H4 (cell line): ENCODE measurements at places on chromosomes 11 and 22.

DNA sequence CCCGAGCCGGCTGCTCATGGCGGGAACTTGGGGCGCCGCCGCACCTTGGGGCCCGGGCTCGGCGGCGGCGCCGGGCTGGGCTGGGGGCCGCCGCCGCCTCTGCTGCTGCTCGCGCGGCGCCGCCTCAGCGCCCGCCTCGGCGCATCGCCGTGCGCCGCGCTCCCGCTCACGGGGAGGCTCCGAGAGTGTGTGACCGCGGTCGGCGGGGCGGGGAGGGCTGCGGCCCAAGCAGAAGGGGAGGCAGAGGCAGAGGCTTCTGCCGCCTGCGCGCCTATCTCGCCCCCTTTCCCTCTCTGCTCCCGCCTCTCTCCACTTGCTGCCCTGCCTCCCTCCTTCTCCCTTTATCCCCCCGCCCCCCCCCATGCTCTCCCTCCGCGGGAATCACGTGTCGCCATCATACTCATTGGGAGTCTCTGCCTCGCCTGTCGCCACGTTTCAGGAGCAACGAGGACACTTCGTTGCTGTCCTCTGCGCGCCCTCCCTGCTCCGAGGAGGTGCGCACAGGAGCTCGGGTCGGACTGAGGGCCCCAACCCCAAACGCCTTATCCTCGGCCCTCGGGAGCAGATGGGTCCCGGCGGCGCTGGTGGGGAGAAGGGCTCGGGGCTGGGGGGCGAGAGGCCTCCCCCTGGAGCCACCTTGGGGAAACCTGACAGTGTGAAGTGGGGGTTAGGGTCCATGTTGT is at the start of gene GUCY1A2:
Gene GUCY1A2 (minus strand): TSS at position 258 of the 683 bp plus-strand sequence. CDS start 421 bp downstream, outside the sequence.
- no peak for DNase-seq

DNA sequence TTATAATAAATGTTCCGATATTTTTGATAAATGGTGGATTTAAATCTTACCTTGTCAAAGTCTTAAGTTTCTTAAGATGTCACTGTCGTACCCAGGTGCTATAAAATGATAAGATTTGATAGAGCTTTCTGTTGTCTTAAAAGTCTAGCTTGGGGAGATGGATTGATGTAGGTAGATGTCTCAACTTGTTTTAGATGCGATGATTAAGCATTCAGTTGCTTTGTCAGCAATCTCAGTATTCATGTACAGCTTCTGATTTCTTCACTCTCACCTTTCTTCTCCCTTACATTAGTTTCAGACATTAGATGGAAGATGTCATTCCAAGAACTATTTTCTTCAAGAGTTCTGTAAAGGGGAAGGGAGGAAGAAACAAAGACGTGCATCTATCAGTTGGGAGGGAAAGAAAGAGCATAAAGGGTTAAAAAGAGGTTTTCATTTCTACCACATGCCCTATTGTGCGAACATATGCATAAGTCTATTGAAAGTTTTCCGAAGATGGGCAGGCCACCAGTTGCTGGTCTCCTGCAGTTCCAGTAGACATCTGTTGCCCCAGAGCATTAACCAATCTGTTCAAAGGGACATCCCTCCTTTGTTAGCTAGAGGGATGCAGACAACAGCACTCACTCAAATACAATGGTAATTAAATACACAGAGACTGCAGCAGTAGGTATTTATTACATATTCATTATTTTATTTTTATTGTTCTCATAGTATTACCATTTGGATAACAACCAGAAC is 38.4 kb downstream of the ZC3H12C start:
- no peak for DNase-seq

DNA sequence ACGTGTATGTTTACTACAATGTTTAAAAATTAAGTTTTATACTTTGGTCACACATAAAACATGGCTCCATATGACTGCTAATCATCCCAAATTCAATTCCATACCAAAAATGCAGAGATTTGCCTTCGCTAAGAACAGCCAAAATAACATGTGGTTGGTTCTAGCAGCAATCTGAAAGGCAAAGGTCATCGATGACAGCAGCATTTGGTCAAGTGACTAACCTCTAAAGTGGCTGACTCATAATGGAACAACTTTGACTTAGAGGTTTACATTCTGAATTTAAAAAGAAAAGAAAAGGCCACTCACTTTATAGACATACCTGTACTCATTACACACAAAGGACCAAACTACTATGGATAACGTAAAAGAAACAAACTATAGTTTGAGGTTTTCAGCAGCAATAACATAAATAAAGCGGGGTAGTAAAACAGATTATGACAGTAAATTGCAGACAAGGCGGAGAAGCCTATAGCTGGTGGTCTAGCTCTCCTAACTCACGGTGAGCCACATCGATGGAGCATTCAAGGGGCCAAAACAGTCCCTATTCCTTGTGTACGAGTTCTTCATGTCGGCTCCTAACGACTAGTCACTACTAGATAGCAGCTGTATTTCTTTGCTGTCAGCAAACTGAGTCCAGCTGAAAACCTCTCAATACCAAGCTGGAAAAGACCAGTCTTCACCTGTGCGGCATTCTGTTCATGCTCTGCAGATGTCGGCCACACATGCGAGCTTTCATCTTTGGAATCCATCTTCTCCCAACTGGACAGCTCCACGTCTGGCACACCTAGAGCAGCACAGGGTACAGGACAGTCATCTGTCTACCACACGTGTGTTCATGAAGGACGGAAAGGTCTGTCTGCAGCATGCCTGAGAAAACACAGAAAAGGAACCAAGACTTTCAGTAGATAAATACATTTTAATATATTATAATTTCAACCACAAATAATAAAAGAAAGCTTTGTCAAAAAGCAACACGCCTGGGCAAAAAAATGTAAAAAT is 42.1 kb downstream of the PRDM10 start:
- DNase-seq = peak; percentile 75

DNA sequence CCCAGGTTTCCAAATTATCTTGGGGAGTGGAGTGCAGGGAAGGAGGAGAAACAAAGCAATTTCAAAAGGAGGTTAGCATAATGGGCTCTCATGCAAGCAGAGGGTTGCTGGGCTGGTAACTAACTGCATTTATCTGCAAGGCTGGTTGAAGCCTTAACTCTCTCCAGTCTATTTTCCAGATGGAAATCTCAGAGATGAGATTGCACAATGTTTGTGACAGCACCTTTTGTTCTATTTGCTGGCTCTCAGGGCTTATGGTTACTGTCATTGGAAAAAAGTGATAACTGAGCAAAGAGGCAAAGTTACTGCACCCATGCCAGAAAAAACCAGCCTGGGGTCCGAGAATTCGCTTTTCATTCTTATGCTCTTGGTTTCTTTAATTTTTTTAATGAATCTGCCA is 33.2 kb downstream of the ABCC8 start:
- DNase-seq = no peak

DNA sequence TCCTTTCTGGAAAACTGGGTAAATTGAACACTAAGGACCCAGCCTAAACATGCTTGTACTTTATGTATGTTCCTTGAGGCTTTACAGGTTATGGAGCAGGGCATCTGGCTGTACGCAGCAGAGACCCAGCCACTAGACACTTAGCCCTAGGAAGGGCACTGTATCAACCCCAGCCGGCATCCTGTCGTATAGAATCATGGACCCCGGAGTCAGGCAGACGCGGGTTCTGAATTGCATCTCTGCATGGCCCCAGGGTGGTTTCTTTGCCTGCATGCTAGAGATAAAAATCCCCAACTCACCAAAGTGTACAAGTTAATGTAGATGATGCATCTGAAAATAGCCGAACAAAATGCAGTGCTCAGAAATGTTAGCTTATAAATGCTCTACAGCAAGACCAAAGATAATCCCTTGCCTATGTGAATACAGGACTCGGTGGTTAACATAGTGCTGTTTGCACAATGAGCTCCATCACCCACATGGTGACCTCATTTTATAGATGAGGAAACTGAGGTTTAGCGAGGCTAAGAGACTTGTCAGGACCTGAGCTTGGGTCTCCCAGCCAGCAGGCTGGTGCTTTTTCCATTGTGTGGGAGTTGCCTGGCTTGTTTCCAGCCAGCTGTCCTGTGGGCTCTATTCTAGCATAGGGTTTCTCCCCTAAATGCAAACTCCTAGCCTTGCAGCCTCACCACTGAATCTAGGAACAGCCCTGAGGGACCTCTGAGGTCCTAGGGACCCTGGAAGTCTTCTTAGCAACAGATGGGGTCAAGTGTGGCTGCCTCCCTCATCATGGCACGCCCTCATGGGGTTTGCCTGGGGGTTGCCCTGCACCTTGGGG is 7.3 kb downstream of the CD6 start:
- DNase-seq = no peak

DNA sequence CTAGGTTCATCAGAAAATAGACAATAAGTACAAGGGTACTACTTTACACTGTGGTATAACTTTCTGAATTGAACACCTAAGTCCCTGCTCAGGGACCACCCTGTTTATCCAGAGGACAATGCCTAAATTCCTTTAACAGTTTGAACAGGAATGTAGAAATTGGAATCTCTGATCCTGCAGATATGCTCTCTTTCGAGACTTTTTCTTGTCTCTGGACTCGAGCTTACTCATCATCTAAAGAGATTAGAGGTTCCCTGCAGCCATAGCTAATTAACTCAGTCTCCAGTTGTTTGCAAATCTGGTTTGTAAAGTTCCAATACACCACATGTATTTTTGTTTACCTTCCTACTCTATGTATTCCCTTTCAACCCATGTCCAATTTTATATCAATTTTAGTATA is 1.0 kb downstream of the HOATZ start:
- DNase-seq = no peak

DNA sequence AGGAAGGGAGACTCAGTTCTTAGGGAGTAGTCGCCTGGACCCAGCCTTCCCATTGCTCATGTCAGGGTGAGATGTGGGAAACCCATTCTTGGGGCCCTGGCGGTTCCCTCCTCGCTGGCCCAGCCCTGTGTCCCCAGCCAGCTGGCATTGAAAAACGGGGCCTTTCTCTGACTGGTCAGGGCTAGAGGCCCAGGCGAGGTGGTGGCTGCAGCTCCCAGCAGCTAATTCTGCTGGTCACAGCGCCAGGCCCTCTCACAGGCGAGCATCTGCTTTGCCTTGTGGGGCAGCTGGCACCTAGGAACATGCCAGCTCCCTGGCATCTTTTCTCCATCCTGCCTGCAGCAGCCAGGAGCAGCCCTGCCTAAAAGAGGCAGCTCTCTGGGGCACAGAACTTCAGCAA is 20.1 kb downstream of the TSPAN18 start:
- no peak for DNase-seq

- peak; percentile 58 for DNase-seq
These were observed 2.0 kb downstream of the CLCF1 start for GRCh38 chr11:67371189-67371910.

GRCh38 chr11:109306322-109306721 is 115.7 kb upstream of the C11orf87 start:
- DNase-seq = no peak

- DNase-seq = no peak
These were observed 691 bp downstream of the CEP295 start for GRCh38 chr11:93662175-93662570.

- no peak for DNase-seq
These were observed 44.6 kb downstream of the IGF2 start for GRCh38 chr11:2094354-2095197.
